ENCODE measurements at places on chromosomes 2 and 18.

DNA sequence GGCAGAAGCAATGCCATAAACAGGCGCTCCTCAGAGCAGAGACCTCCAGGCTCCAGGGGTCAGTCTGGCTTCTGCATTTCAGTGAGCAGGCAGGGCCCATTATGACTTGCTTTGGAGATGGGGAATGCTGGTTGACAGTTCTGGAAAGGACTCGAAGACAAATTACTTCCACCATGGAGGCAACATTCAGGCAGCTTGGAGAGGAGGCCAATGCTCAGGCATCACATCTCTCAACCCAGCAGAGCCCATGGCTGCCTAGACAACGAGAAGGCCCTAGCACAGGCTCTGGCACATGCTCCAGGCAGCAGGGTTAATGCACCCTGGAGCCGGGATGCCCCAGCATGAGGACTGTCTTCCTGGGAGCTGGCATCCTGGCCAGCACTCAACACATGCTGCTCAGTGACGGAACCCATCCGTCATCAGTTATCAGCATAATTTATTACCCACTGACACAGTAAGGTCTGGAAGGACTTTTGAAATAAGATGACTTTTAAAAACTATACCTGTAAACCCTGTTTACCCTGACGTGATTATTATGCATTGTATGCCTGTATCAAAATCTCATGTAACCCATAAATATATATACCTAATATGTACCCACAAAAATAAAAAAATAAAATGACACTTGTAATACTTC, 52.8 kb downstream of the ADNP2 start:
- no peak for DNase-seq

DNA sequence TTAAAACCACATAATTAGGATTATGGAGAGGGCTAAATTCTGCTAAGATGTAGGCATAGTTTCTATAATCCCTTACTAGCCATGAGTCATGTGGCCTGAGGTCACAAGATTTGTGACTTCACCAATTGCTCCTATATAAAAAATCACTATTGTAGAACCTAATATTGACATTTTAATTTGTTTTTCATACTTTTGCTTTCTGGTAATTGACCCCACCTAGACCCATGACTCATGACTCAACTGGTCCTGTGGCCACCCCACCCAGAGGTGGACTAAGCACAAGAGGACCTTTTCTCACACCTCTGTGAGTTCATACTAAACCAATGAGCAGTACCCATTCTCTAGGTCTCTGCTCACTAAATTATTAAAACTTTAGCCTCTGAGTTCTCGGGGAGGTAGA, 1567.5 kb upstream of the LRRTM1 start:
- DNase-seq = no peak

DNA sequence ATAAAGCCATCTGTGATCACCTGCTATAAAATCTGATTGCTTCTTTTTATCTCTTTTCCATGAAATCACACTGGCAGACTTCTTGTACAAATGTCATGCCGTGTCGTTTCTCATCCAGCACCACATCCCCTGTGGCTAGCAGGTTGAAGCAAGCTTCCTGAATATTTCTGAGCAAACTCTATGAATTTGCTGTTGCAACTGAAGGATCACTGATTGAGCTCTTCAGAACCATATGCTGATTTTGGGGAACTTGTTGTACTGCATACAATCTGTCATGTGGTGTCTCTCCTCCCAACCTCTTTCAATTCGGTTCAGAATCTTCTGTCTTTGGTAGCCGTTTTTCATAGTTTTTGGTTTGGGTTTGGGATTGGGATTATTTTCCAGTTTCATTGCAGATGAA, 57.7 kb upstream of the RBMS1 start:
- DNase-seq = no peak

- no peak for DNase-seq
These were observed 84.5 kb downstream of the SEMA4F start for GRCh38 chr2:74738586-74738985.

- DNase-seq = no peak
These were observed 12.9 kb downstream of the FZD7 start for GRCh38 chr2:202046572-202046971.

DNA sequence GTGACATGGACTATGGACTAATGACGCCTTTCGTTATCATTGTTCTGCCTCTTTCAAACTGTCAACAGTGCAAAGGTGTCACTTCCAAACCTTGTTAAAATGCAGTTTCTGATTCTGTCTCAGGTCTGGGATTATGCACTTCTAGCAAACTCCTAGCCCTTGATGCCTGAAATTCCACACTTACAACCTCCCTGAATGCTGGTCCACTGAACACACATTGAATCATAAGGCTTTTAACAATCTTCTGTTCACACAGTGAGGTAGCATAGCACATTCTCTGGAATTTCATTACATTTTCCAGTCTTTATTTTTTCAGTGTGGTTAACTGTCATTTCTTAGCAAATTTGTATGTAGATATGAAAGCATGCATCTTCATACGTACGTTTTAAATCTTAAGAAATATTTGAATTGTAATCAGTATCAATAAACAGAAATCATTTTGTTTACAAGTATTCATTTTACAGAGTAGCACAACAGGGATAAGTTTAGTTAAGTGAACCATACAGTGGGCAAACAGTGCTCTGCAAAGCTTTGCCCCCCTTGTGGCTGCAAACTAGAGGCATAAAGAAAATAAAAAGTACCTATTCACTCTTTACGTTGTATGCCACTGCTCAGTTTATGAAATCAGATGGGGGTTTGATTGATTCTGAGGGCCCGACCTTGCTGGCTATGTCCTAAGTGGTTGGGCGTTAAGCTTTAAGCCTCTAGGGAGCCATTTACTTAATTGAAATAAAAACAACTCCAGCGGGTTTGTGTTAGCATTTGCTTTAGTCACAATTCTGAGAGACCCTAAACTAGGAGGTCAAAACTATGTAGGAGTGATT, 250.8 kb downstream of the LRRTM1 start:
- DNase-seq = no peak

- no peak for DNase-seq
These were observed 30.5 kb upstream of the SNORC start for GRCh38 chr2:232839411-232840079.

Measured in activated T-cell treated with anti-CD3 and anti-CD28 coated beads, Interleukin-2, amount 50 U/mL, for 24 hours (primary cell).